PC-3 (cell line): ENCODE measurements at places on chromosomes 6 and 20. TPM values are rescaled to one million over a fixed set of nuclear protein-coding genes. Genes with fewer than 3 reads are reported as not detected.

Gene ATP9A
- 31.3 and 34.6 TPM in 2 replicates for total RNA-seq

Gene PPIL6
- total RNA-seq, result 0.62 and 2.1 TPM in 2 replicates

Gene FAXC
- total RNA-seq, result 3.9 and 5.4 TPM in 2 replicates

Gene CENPW
- 28.9 and 33.6 TPM in 2 replicates for total RNA-seq

Gene OPN5
- total RNA-seq, result not detected in 2 replicates

Gene DEFB121
- total RNA-seq, result not detected in 2 replicates

Gene MAS1
- not detected in 2 replicates for total RNA-seq

Gene GHRH
- total RNA-seq, result not detected in 2 replicates

Gene BMP5
- not detected in 2 replicates for total RNA-seq

Gene AKAP12
- 109 and 146 TPM in 2 replicates for total RNA-seq

Gene HLA-DRB1
- not detected in 2 replicates for total RNA-seq

Gene NMBR
- total RNA-seq, result not detected in 2 replicates

Gene AGER
- total RNA-seq, result 2.0 and 5.0 TPM in 2 replicates

Gene CST2
- total RNA-seq, result not detected in 2 replicates

Gene RIN2
- total RNA-seq, result 64.3 and 69.8 TPM in 2 replicates

Gene PPP1R14C
- 1.1 and 3.0 TPM in 2 replicates for total RNA-seq

Gene DPPA5
- not detected in 2 replicates for total RNA-seq

Gene MCCD1
- not detected in 2 replicates for total RNA-seq

Gene SLC17A9
- not detected in 2 replicates for total RNA-seq

Gene LINC00237
- total RNA-seq, result not detected in 2 replicates

Gene DYNLT2
- 0.51 and 1.5 TPM in 2 replicates for total RNA-seq
